ENCODE measurements at places on chromosomes 2 and 18.

DNA sequence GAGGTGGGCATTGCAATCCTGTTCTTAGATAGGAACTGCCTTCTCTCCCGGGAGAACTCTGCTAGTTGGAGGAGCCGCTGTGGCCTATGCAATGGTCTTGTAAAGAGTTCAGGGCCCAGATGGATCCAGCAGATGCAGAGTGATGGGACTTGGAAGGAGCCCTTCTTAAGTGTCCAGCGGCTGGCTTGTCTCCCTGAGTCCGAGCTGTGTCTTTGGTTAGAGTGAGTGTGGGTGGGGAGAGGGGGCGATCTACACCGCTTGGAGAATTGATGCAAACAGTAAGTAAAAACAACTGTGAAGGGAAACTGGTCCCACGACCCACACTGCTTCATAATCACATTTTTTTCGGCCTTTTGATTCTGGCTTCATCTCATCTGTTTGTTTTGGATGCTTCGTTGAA, 89.8 kb upstream of the CYRIA start:
- DNase-seq, result no peak

- DNase-seq, result no peak
Observed at GRCh38 chr2:95347681-95348608, 50.8 kb downstream of the KCNIP3 start.

DNA sequence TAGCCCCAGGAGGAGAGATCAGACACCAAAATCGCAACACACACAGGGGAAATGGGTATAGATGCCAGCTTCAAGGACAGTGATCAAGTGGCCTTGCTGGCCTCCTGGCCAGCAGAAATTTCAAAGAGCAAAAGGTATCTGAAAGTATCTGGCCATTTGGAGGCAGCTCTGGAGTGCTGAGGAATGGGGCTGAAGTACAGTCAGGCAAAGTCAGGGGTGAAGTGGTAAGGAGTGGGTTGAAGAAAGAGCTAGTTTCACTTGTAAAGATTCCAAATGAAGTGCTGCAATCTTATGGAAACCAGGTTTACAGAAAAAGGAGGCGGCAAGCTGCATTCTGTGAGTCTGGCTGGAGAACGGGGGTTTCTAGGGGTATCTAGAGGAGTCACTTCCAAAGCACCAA, 19.2 kb upstream of the PCBP1 start:
- DNase-seq, result no peak

- no peak for DNase-seq
Observed at GRCh38 chr18:30970196-30970816, 72.2 kb downstream of the DSC3 start.

DNA sequence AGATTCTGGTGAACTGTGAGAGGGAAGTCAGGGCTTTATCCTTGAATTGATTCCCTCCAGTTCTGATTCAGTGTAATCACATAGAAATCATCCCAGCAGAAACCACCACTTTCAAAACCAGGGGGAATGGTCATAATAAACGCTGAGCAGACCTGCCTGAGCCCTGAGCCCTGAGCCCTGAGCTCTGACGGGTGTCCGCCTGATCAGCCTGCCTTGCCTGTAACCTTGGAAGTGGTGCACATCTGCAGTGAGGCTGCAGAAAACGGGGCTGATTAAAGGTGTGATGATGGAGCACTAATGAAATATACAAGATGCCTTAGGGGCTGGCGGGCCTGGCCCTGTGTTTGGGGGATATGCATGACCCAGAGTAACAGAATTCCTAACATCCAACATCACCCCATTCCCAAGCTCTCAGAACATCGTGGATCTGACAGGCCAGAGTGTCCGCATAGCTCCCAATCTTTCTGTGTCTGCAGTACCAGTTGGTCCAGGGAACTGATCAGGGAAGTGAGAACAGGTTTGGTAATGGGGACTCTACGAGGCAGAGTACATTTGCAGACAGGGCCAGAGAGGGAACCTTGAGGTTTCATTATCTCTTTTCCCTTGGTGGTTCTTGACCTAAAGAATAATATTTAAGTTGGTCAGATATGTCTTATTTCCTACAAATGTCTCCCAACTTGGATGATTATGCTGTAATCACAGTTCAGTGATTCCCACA, 37.8 kb downstream of the KCTD18 start:
- DNase-seq, result no peak

- DNase-seq, result no peak
Observed at GRCh38 chr2:39881494-39881893, 102.4 kb upstream of the THUMPD2 start.

DNA sequence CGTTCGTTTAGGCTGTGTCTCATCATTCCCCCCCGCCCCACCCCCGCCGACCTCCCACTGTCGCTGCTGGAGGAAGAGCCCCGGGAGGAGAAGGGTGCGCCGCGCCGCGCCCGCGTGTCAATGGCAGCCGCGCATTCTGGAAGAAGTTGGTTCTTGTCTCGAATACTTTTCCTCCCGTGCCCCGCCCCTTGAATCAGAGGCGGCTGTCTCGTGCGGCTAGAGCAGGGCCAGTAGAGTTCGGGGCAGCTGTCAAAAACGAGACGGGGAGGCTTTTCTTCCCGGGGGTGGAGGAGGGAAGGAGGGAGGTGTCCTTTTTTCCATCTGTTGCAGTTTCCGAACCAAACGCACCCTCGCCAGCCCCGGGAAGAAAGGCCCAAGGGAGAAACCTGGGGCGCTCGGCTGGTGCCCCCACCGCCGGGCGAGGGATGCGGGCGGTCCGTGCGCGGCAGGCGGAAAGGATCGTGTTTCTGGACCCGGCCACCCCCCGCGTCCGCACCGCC, 410 bp upstream of the TGIF1 start:
- DNase-seq, result peak; percentile 67

- DNase-seq, result no peak
Observed at GRCh38 chr2:97928591-97928990, 67.2 kb downstream of the TMEM131 start.

GRCh38 chr2:5915881-5916310, 223.7 kb downstream of the SOX11 start:
- no peak for DNase-seq

DNA sequence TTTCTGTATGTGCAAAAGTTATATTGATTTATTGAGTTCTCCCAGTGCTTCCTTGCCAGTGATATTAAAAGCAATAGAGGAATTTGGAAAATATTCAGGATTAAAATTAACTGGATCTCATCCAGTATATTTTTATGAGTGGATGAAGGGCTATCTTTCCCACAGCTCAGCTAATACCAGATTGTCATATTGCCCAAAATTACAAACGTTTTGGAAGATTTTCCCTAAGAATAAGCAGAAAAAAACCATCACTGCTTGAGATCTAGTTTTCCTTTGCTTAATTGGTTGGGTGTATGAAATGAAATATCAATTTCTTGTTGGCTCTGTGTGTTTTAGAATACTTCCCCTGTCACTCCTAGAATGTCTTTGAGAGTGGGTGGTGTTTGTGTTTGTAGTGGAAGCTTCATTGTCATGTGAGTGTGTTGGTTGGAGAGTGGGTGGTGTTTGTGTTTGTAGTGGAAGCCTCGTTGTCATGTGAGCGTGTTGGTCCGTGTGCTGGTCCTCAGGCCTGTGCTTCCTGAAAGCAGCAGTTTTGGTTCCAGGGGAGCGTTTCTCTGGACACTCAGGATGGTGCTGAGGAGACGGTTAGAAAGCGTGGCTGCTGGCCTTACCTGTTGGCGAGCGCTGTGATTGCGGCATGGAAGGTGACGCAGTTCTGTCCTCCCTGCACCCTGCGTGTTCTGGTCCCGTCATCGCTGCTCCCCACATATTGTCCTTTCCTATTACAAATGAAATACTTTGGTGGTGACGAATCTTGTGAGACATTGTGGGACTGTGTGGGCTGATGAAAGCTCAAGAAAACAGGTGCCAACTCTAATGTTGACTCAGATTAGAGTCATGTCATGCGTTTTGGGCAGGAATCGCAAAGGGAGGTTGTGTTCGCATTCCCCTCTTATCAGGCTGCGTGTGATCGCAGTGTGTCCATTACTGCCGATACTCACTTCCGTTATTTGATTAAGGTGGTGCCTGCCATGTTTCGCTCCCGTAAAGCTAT, 12.4 kb downstream of the ASB1 start:
- no peak for DNase-seq

- DNase-seq, result no peak
Observed at GRCh38 chr2:43941359-43941758, 54.4 kb downstream of the LRPPRC start.

GRCh38 chr18:49094136-49094535, 143.4 kb upstream of the SMAD7 start:
- DNase-seq, result no peak

DNA sequence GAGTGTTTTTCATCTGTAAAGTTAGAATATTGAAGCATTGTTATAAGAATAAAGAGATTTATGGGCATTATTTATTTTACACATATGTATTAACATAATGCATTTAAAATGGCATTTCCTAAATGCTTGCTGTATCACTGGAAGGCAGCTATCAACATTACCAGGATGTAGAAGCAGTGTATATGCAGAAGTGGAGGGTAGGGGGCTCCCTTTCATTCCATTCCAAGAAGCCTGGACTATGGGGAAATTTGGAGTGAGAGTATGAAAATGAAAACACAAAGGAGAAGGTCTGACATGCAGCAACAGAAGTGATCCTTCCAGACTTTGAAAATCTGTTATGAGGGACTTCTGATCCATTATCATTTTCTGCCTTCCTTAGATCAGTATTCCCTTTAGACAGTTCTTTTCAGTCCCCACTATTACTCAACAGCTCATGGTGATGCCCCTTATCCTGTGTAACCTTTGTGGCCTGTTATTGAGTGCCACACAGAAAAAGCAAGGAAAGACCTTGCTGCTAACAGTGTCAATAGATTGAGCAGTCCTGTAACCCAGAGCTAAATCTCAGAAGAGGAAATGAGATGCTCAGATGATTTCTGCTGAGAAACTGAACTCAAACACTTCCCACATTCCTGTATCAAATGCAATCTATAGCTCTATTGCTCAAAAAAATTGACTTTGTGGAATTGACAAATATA, 216.6 kb downstream of the HNMT start:
- DNase-seq, result no peak
